Esophagus muscularis mucosa (tissue), 4 donors: ENCODE measurements at places on chromosomes 1 and 21. TPM values are rescaled to one million over a fixed set of nuclear protein-coding genes. Genes with fewer than 3 reads are reported as not detected.

DNA sequence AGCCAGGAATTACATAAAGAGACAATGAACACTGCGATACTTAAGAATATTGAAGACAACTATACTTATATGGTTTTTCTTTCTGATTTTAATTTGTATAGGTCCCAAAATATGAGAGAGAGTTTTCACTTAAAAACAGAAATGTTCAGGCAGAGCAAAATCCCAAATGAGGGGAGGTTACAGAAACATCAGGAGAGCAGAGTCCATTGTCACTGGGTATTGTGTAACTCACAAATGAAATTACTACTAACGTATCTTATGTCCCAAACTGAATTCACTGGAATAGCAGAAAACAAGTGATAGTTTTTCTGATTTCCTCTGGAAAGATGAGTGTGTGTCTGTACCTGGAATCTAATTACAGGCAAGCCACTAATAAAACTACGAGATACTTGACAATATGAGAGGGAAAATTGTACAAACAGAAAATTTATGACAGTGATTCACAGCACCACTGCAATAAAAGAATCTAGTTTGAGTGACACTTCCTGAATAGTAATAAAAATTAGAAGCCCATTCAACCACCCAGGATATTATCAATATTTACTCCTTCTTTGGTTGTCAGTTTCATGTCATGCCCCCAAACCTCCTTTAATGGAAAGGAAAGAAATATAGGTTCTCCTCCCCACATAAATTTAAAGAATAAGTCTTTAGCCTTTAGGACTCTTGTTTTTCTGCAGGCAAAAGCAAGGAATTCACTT is 522.6 kb downstream of the ADGRL2 start:
- no peak for DNase-seq

- no peak for DNase-seq
These were observed 18.4 kb upstream of the TSPAN2 start for GRCh38 chr1:115107516-115108260.

DNA sequence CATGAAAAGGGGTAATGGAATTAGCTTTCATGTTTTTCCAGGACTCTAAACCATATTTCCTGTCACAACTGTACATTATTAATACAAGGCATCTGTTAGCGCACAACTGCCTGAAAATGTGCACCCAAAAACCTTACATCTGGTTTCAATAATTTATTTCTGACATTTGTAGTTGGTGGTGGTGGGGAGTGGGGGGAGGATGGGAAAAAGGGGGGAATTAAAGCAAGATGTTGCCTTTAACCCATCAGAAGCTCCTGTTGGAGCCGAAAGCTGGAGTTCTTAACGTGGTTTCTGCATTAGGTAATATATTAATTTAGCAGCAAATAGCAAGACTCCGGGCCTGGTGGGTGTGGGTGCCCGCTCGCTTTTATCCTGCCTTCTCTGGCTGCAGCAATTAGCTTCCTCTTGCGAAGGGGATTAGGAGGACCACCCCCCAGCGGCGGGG is 36.9 kb upstream of the HHAT start:
- no peak for DNase-seq

The POU3F1 gene
- total RNA-seq, result 0.33 TPM

The SPRR1B gene
- not detected for total RNA-seq

The PLA2G2C gene
- 0.33 TPM for total RNA-seq

The FOXD2 gene
- under 0.01 TPM for total RNA-seq

The COL9A2 gene
- 1.2 TPM for total RNA-seq

The AGMAT gene
- total RNA-seq, result not detected

The SGIP1 gene
- 9.1 TPM for total RNA-seq
